ENCODE measurements at places on chromosomes 4 and X.

- H3K36me3 ChIP-seq, result no peaks in the 10 kb centered on the region
- no peaks in the 10 kb centered on the region for H3K27me3 ChIP-seq
- no peak overlapping the region for H3K27ac ChIP-seq
- H3K4me3 ChIP-seq, result no peak overlapping the region
- DNase-seq, result no peak
- H3K4me1 ChIP-seq, result peaks cover 4% of the 10 kb centered on the region
Measured at GRCh38 chr4:101174679-101175345, 172.5 kb downstream of the PPP3CA start.

DNA sequence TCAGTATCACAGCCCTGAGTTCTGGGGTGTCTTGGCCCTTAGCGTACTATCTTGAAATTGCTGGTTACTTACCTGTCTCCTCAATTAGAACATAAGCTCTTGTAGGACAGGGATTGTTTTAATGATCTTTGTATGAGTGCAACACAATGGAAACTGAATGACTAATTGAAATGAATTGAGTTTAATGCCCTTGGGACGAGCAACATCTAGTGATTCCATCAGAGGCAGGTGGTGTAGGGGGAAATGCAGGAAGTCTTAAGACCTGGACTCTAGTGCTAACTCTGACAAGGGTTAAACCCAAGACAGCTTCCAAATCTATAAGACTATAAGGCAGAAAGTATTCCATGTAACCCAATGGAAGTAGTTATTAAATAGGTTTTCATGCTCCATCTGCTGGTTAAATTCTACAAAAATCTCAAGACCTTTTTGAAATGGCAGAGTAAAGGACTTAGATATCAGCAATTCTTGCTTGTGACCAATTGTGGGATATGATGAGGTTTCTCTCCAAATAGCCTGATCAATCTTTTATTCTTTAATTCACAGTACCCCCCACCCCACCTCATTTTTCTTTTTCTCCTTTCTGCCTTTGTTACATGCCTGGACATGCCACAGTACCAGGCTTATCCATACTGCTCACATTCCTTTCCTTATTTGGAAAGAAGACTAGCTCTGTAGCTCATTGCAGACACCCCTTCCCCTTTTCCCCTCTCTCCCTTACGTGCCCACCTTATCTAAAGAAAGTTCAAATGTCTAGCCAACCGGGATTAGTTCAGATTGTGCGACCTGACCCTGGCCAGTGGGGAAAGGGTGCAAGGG is 340.8 kb downstream of the PAPSS1 start:
- H3K36me3 ChIP-seq, result no peaks in the 10 kb centered on the region
- no peaks in the 10 kb centered on the region for H3K27me3 ChIP-seq
- H3K4me3 ChIP-seq, result no peak overlapping the region
- H3K27ac ChIP-seq, result peak overlapping the region; percentile 22
- no peak for DNase-seq

GRCh38 chrX:41337140-41337539 is 3.2 kb downstream of the DDX3X start:
- H3K36me3 ChIP-seq, result peaks cover 23% of the 10 kb centered on the region
- peaks cover 20% of the 10 kb centered on the region for H3K27me3 ChIP-seq
- H3K4me3 ChIP-seq, result peak overlapping the region; percentile 97
- peaks cover 34% of the 10 kb centered on the region for H3K4me1 ChIP-seq

DNA sequence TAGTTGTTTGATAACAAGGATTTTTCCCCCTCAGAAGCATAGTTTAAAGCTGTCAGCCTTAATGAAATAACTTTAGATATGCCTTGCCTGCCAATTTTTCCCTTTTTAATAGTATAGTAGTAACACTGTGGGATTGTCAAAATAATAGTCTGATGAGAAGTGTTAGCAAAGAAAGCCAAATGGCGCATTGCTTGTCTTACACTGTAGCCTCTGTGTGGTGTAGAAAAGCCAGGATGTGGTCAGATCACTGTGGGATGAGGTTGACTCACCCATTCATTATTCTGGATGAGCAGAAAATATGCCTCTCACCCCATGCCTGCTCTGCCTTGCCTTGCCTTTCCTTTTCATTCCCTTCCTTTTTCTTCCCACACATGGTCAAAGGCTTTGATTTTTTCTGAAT is 257.8 kb upstream of the NRK start:
- H3K4me3 ChIP-seq, result no peak overlapping the region
- no peaks in the 10 kb centered on the region for H3K36me3 ChIP-seq
- no peak for DNase-seq
- no peak overlapping the region for H3K27ac ChIP-seq

DNA sequence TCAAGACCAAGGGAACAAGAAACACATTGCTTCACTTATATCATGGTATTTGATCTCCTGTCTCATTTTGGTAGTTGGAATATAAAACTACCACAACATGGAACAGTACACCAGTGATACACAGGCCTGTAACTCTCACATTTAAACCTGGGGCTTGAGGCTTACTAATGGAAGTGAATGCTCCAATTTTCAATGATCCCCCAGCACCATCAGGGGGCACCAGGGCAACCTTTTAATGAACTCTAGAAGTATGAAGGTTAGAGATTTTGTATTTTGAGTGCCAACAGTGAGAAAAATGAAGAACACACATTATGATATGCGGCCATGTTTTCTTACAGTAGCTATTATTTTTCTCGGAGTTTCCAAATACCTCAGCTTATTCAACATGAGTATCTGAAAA is 50.7 kb downstream of the C4orf33 start:
- peaks cover 4% of the 10 kb centered on the region for H3K4me1 ChIP-seq
- no peak overlapping the region for H3K4me3 ChIP-seq
- no peaks in the 10 kb centered on the region for H3K36me3 ChIP-seq
- no peak for DNase-seq

DNA sequence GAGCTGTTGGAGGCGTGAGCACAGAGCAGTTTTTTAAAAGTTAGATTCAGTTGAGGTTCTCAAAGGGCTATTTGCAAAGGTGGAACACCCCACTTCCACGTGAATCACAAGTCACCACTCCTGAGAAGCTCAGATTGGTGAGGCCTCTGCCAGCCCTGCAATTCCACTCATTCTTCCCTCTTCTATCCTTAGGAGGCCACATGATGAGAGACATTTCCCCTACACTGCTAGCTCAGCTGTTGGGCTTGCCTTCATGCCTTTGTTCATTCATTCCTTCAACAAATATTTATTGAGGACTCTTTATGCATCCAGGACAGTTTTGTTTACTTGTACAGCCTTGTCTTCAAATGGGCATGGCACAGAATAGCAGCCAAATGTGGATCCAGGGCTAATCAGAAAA is 3.7 kb downstream of the SRPX2 start:
- no peak overlapping the region for H3K4me3 ChIP-seq
- H3K27ac ChIP-seq, result no peak overlapping the region
- no peaks in the 10 kb centered on the region for H3K27me3 ChIP-seq
- H3K4me1 ChIP-seq, result peaks cover 21% of the 10 kb centered on the region

DNA sequence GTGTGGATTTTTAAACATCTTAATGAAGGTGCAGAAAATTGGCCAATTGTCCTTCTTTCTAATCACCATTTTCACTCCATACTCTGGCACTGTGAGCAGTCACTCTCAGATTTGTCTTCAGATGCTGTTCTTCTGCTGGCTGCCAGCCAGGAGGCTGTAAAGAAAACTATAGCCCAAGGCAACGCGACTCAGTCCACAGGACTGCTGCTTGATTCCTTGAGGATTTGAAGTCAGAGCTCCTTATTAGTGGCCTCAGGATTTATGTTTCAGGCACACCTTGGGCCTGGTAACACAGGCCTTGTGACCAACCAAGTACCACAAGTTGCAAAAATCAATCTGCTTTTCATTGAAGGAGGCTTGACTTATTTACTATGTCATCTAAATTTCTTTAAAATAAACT is 342.6 kb downstream of the GPM6A start:
- no peak for DNase-seq
- H3K27ac ChIP-seq, result no peak overlapping the region
- H3K4me1 ChIP-seq, result no peaks in the 10 kb centered on the region
- no peak overlapping the region for H3K4me3 ChIP-seq
- H3K27me3 ChIP-seq, result no peaks in the 10 kb centered on the region

- no peak overlapping the region for H3K27ac ChIP-seq
- peaks cover 4% of the 10 kb centered on the region for H3K4me1 ChIP-seq
- H3K36me3 ChIP-seq, result no peaks in the 10 kb centered on the region
Measured at GRCh38 chr4:129145222-129145730, 49.3 kb downstream of the C4orf33 start.

DNA sequence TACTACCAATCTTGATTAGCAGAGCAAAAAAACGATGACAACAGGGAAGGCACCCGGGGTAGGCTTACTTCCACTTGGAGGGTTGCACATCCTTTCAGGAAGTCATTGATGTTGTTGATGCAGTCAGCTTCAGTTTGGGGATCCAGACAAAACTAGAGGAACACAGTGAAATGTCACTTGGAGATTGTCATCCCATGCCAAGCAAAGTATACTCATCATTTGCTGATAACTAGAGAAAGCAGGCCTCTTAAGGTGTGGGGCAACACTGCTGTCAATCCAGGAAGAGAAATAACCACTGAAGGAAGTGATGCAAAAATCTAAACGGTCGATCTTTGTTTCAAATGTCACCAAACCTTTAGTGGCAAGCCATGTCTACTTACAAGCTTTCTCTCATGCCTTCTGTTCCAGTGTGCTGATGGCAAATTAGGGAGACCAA is 1.4 kb downstream of the ARHGEF6 start:
- DNase-seq, result no peak
- H3K27me3 ChIP-seq, result no peaks in the 10 kb centered on the region
- no peaks in the 10 kb centered on the region for H3K36me3 ChIP-seq
- H3K4me3 ChIP-seq, result no peak overlapping the region
- no peaks in the 10 kb centered on the region for H3K4me1 ChIP-seq

- H3K4me3 ChIP-seq, result no peak overlapping the region
- H3K27me3 ChIP-seq, result no peaks in the 10 kb centered on the region
- DNase-seq, result no peak
- H3K36me3 ChIP-seq, result peaks cover 19% of the 10 kb centered on the region
- H3K4me1 ChIP-seq, result no peaks in the 10 kb centered on the region
Measured at GRCh38 chr4:102569200-102569599, 68.0 kb downstream of the NFKB1 start.

GRCh38 chr4:138487670-138488069 is 245.5 kb upstream of the SLC7A11 start:
- H3K4me3 ChIP-seq, result no peak overlapping the region
- H3K27ac ChIP-seq, result peak overlapping the region; percentile 93
- no peak for DNase-seq
- no peaks in the 10 kb centered on the region for H3K27me3 ChIP-seq
- no peaks in the 10 kb centered on the region for H3K36me3 ChIP-seq
- H3K4me1 ChIP-seq, result peaks cover 22% of the 10 kb centered on the region

- peaks cover 5% of the 10 kb centered on the region for H3K4me1 ChIP-seq
- no peak overlapping the region for H3K27ac ChIP-seq
- H3K36me3 ChIP-seq, result no peaks in the 10 kb centered on the region
- H3K4me3 ChIP-seq, result no peak overlapping the region
Measured at GRCh38 chrX:17046478-17047097, 100.1 kb downstream of the REPS2 start.

DNA sequence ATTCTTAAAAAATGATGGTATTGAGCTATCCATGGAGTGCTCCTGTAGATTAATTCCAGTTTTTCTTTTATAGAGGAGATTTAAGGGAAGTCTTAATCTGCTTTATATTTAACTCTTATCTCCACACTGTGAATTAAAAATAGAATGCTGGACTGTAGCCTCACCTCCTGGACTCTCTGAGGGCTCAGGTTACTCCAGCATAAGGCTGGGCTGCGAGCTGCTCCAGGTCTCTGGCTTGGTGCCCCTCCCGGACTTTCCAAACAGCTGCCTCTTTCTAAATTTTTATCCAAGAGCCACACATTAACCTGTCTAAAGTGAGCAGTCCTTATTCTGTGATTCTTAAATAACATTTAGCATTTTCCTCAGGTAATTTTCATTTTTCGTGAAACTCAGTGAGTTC is 218.7 kb upstream of the JADE1 start:
- H3K4me1 ChIP-seq, result peaks cover 8% of the 10 kb centered on the region
- no peak overlapping the region for H3K4me3 ChIP-seq
- DNase-seq, result no peak
- H3K36me3 ChIP-seq, result peaks cover 6% of the 10 kb centered on the region
- peak overlapping the region; percentile 72 for H3K27ac ChIP-seq
- H3K27me3 ChIP-seq, result no peaks in the 10 kb centered on the region

GRCh38 chr4:11881364-11881763 is 452.7 kb upstream of the HS3ST1 start:
- H3K36me3 ChIP-seq, result peaks cover 3% of the 10 kb centered on the region
- H3K27me3 ChIP-seq, result no peaks in the 10 kb centered on the region
- H3K4me1 ChIP-seq, result no peaks in the 10 kb centered on the region
- no peak overlapping the region for H3K27ac ChIP-seq
- H3K4me3 ChIP-seq, result no peak overlapping the region

DNA sequence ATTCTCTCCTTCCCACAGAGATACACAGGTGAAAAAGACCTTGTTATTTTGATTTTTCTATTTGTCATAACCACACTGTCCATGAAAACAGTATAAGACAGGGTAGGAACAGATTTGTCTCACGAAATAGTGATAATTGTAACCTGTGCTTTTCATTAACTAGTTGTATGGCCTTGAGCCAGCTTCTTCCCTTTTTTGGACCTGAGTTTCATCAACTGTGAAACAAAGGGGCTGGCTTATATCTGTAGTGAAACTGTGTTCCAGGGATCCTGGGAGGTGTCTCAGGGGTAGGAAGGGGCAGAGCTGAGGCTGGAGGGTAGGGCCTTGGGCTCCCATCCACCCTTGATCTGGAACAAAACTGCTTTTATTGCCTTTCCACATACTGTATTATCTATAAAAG is 50.9 kb downstream of the MED28 start:
- no peaks in the 10 kb centered on the region for H3K4me1 ChIP-seq
- peaks cover 2% of the 10 kb centered on the region for H3K27me3 ChIP-seq
- DNase-seq, result no peak

GRCh38 chrX:119784747-119785446 is 6.5 kb downstream of the RPL39 start:
- peaks cover 29% of the 10 kb centered on the region for H3K4me1 ChIP-seq
- peak; percentile 18 for DNase-seq
- H3K4me3 ChIP-seq, result peak overlapping the region; percentile 63
- no peak overlapping the region for H3K27ac ChIP-seq
- H3K36me3 ChIP-seq, result peaks cover 26% of the 10 kb centered on the region

DNA sequence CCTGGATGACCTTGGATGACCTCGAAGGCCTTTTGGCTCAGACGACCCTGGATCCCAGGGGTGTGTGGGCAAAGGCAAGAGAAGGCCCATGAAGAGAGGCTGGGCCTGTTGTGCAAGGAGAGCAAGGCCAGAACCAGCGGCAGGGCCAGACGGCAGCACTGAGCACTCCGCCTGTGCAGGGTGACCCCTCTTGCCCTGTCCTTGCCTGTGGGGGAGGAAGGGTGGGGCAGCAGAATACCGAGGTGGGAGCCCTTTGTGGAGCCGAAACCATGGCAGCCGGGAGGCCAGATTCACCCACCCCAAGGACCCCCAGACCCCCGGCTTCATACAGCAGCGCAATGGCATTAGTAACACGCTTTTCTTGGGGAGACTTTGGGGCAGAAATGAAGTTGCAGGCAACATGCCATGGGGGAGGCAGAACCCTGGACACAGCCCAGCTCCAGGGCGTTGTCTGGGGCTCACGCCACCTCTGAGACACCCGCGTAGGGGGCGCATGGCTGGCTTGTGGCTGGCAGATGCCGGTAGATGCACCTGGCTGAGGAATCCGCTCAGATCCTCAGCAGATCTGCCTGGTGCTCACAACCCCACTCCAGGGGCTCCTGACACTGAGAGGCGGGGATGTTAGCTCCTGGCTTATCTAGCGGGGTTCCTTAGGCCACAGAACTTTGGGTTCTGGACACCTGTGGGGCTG is 114.5 kb downstream of the FAM53A start:
- no peaks in the 10 kb centered on the region for H3K36me3 ChIP-seq
- H3K4me1 ChIP-seq, result peaks cover 14% of the 10 kb centered on the region
- no peak overlapping the region for H3K27ac ChIP-seq
- peaks cover 9% of the 10 kb centered on the region for H3K27me3 ChIP-seq

GRCh38 chr4:26719954-26720552 is 136.2 kb downstream of the TBC1D19 start:
- peaks cover 3% of the 10 kb centered on the region for H3K36me3 ChIP-seq
- no peak overlapping the region for H3K27ac ChIP-seq
- H3K4me3 ChIP-seq, result no peak overlapping the region
- H3K27me3 ChIP-seq, result no peaks in the 10 kb centered on the region
- H3K4me1 ChIP-seq, result no peaks in the 10 kb centered on the region
- DNase-seq, result no peak

Data from neural crest cell (in vitro differentiated cells).